ENCODE measurements at places on chromosomes 7 and 10.

GRCh38 chr7:151782598-151783448 lies 94.1 kb downstream of the PRKAG2 start:
- DNase-seq = no peak

GRCh38 chr10:129605266-129605985 lies 138.4 kb downstream of the MGMT start:
- DNase-seq = no peak

- DNase-seq = no peak
These were observed 41.6 kb upstream of the MET start for GRCh38 chr7:116630357-116630756.

- DNase-seq = no peak
These were observed 505 bp upstream of the FAM204A start for GRCh38 chr10:118342638-118343020.

- DNase-seq = no peak
These were observed 28.1 kb downstream of the CSGALNACT2 start for GRCh38 chr10:43166207-43166879.

GRCh38 chr7:119967221-119967620 lies 305.8 kb upstream of the KCND2 start:
- no peak for DNase-seq

DNA sequence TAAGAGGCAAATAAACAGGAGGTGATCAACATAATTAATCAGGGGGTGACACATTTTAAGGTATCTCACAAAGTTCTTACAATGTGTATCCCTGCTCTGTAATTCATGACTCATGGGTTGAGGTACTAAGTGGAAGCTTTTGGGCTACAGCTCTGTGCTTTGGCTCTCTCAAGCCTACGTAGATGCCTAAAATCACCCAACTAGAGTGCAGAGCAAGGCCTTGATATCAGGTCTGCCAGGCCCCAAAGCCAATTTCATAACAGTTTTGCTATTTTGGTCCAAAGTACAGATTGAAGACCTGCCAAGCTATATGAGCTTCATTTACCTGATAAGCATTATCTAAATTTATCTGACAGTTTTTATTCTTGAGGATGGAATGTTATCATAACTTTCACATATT lies 175.3 kb upstream of the BET1 start:
- no peak for DNase-seq

DNA sequence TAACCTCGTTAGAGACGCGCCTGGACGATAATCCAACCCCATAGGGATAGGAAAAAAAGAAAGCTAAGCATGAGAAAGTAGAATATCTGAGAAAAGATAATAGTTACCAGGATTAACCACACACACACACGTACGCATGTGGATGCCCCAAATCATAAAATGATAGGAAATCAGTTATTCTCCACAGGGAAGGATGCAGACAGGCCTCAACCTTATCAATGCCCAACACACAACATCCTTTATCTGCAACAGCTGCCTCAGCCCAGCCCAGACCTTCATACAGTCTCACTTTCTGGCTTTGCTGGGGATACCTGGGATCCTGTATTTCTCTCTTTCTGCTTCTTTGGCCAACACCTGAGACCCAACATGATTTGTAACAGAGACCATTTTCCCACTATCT lies 123.0 kb downstream of the NOC3L start:
- DNase-seq = no peak

DNA sequence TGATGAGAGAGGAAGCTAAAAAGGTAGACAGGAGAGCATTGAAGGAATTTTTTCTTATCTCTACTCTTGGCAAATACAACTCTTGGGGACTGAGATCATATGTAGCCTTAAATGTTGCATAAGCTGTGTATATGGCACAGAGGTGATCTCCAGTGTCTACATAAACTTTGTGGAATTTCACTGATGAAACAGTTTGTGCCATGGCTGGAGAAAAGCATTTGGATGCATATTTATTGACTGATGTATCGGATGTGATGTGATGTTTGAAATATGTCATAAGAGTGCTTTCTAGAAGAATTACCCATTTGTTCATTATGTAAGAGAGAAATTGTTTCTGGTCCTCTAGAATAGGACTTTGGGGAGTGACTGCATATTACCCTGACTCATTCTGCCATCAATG lies 244.9 kb upstream of the LRRTM3 start:
- DNase-seq = no peak

DNA sequence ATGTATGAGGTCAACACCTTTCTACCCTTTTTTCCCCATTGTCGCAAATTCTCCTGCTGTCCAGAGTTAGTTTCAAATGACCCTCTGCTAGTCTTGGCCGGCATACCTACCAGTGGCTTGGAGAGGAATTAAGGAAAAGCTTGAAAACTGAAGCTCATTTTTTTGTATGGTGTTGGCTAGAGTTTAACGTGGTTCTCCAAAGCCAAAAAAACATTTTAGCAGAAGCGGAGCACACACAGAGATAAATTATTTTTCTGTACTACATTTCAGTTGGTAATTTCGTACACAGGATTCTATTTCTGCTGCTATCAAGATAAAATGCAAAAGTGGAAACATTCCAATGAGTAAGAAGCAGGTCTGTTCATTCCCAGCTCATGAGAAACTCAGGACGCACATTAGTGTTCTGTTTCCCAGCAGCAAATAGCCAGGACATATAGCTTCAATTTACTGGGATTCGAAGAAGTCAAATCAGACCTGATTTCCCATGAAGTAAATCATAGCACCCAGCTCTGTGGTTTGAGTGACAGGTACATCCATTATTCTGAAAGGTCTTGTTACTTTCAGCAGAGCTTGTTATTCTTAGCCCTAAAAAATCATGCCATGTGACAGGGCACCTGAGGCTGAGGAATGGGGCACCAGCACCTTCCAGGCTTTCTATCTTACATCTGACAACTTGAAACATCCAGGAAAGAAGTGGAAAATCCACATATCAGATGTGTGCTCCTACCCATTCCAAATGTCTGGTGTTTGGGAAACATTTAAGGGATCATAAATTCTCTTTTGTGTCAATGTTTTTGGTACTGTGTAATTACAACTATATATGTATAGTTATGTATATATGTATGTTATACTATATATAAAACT lies 215.9 kb upstream of the C7orf33 start:
- DNase-seq = no peak

DNA sequence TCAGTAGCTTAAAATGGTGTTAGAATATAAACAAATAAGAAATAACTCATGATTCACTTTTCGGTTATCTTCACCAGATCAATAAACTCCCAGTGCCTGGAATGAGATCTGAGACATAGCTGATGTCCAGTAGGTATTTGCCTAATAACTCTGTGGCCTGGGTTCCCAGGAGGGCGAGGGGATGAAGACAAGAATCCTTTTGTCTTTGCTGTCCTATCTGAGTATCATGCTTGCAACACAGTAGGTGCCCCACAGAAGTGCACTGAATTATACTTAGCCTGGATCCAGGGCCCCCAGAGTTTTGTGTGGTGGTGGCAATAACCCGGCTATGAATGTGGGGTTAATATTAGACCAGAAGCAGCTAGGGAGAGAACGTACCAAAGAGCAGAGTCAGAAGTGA lies 350.1 kb upstream of the AOAH start:
- no peak for DNase-seq

DNA sequence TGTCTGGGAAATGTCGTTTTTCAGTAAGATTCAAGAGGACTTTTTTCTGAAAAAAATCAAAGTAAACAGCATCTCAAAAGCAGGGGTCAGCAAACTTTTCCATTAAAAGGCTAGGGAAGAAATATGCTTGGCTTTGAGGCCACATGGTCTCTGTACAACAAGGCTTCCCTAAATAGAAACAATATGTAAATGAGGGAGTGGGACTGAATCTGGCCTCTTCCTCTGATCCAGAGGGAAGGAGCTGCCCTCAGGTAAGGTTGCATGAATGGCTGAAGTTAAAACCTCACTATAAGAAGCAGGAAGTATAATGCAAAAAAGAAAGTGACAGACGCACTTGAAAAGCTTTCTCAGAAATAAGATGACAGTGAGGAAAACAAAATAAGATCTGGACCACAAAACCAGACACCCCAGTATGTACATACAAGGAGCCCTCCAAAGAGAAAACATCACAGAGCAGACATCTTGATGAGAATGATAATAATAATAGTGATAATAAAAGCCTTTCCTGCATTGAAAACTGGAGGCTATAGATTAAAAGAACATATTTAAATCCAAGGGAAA lies 115.2 kb downstream of the PLXNA4 start:
- DNase-seq = no peak

DNA sequence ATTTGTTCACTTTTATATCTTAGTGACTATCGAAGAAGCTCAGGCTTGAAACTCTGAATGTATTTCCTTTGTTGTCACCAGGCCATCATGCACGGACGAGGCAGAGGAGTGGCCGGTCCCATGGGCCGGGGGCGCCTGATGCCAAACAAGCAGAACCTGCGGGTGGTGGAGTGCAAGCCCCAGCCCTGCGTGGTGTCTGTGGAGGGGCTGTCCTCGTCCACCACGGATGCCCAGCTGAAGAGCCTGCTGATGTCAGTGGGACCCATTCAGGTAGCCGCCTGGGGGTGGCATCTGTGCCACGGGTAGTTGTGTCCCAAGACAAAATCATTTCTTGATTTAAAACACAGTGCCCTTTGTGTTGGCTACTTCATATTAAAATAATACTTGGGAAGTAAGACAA lies 45.9 kb downstream of the SHH start:
- no peak for DNase-seq

DNA sequence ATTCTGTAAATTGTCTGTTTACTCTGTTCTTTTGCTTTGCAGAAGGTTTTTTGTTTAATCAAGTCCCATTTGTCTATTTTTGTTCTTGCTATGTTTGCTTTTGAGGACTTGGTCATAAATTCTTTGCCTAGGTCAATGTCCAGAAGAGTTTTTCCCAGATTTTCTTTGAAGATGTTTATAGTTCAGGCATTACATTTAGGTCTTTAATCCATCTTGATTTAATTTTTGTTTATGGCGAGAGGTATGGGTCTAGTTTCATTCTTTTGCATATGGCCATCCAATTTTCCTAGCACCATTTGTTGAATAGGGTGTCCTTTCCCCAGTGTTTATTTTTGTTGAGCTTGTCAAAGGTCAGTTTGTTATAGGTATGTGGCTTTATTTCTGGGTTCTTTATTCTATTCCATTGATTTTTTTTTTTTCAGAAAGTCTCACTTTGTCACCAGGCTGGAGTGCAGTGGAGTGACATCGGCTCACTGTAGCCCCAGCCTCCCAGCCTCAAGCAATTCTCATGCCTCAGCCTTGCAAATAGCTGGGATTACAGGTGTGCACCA lies 11.6 kb upstream of the ENTPD7 start:
- no peak for DNase-seq

DNA sequence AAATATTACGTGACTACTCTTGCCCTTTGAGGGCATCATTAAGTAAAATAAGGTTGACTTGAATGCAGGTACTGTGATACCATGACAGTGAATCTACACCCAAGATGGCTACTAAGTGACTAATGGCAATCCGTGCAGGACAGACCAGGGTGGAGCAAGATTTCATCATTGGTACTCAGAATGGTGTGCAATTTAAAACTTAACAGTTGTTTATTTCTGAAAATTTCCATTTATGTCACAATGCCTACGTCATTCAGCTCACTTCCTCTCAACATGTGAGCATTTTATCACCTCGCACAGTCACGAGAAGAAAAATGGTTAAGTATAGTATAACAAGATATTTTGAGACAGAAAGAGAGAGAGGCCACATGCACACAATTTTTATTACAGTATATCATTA lies 50.3 kb upstream of the MET start:
- DNase-seq = no peak

- no peak for DNase-seq
These were observed 38.2 kb downstream of the HTRA1 start for GRCh38 chr10:122499491-122499941.

GRCh38 chr7:1666317-1666822 lies 3.7 kb upstream of the ELFN1 start:
- no peak for DNase-seq

GRCh38 chr10:23370106-23370505 lies 25.5 kb upstream of the C10orf67 start:
- DNase-seq = no peak

- DNase-seq = no peak
These were observed 47.6 kb downstream of the TSPAN15 start for GRCh38 chr10:69498711-69499471.

GRCh38 chr10:82827901-82828300 lies 952.9 kb downstream of the NRG3 start:
- no peak for DNase-seq

GRCh38 chr7:93202594-93203250 lies 23.5 kb downstream of the HEPACAM2 start:
- no peak for DNase-seq

DNA sequence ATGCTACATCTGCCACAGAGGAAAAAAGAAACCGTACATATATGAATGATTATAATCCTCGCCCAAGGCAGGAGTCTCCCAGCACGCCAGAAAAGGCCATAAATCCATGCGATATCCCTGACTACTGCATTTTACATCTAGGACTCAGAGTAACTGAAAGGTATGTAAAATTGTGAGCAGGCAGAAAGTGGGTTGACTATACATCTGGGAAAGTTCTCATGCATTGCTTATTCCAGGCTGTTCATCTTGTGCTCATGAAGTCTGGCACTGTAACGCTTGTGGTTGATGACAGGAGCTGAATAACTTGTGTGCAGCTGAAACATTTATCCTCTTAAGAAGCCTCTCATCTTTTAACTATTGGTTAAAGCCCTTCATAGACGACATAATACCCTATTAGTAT lies 193.4 kb upstream of the STEAP4 start:
- DNase-seq = no peak

DNA sequence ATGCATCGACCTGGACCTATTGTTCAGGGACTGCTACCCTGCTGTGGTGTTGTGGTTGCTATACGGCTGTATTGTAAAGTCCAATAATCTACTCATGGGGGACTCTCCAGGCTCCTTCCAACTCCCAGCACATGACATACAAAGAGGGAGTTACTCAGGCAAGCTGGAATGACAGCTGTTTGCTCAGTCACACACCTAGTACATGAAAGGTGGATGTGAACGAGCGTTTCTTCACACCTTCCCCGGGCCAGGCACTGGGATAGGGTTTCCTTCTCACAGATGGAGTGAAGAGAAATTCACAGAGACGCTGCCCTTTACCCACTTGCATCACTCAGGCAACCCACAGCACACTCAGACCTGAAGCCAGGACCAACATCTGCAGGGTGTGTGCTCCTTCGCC lies 215.7 kb downstream of the TNS3 start:
- no peak for DNase-seq

DNA sequence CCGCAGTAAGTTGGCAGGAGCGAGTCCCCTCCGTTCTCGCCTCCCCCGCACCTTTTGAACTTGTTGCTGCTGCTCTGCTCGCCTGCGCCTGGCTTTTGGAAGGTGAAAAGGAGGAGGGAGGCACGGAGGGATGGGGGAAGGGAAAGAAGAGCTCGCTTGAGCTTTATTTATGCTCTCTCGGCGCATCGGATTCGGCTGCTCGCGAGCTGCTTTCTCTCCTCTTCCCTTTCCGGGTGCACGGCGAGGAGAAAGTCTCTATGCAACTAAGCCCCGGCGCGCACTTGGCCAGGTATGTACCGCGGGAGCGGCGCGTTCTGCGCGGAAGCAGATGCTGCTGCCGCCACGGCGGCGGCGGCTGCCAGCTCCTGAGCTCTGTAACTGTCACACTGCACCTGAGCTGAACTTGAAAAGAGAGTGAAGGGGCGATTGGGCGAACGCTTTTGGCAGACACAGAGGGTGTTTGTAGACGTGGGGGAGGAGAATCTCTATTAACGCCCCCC lies 551 bp downstream of the KCND2 start:
- DNase-seq = no peak

GRCh38 chr7:114539575-114539974 lies 125.0 kb downstream of the FOXP2 start:
- DNase-seq = no peak

GRCh38 chr7:155467846-155468784 lies 10.2 kb downstream of the EN2 start:
- DNase-seq = no peak
